ENCODE measurements at places on chromosomes 13 and 19.

- no peak for DNase-seq
Observed at GRCh38 chr19:15463861-15464371, 428 bp downstream of the RASAL3 start.

GRCh38 chr19:10332158-10332964 is 968 bp downstream of the RAVER1 start:
- DNase-seq = no peak

DNA sequence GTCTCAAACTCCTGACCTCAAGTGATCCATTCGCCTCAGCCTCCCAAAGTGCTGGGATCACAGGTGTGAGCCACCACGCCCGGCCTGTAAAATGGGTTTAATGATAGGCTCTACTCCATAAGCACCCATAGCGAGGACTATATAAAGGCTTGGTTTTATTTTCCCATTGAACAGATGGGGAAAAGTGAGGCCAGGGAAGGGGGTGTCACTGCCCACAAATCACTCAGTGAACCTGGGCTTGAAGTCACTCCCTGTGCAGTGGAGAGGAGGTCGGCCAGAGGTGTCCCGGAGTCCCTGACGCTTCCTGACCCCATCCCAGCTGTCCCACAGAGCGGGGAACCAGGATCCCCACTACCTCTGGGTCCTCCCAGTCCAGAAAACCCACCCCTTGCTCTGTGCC is 14.9 kb downstream of the TLE2 start:
- DNase-seq = no peak

DNA sequence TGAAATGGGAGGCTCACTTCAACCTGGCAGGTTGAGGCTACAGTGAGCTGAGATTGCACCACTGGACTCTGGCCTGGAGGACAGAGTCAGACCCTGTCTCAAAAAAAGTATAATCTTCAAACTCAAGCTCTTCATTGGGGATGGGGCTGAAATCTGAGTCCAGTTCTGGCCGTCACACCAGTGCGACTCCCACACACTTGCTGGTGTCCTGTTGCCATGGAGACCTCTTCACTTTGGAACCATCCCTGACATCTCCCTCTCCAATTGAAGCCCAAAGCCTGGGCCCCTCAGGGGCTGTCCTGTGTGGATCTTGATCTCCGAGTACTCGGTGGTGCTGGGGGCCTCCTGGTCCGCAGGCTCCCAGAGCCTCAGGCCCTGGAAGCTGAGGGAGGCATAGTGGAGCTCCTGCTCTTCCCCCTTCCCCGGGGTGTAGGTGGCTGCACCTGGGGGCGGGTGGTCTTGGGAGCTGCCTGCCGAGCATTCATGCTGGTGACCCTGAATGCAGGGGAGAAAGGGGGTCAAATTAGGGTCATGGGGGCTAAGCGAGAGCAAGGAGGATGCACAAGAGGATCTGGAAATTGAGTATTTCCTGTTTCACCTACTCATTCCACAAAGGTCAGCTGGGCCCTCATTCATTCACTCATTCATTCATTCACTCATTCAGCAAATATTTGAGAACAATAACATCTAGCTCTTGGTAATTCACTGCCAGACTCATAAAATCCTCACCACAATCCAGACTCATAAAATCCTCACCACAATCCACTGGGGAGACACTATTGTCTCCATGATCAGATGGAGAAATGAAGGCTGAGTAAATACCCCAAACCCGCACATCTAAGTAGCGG is 11.0 kb downstream of the SIGLEC11 start:
- no peak for DNase-seq

GRCh38 chr13:75904012-75904411 is 267.9 kb downstream of the LMO7 start:
- no peak for DNase-seq

DNA sequence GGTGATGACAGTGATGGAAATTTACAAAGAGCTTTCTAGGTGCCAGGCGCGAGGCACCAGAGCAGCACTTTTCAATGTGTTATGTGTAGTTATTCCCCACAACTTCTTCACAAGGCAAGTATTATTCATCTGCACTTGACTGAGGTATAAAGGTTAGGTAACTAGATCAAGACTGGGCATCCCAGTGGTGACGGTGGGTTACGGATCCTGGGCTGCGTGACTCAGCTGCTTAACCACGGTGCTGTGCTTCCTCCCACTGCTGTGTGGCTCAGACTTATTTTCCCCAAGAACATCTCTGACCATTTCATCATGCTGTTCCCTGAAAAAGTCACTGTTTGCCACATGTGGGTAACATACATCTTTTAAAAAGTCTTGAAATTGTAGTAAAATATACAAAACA is 19.3 kb downstream of the EDDM13 start:
- DNase-seq = no peak

- peak; percentile 97 for DNase-seq
Observed at GRCh38 chr13:46796515-46797474, at the start of gene ESD. Gene ESD, minus strand, starts transcription at chr13:46797161. Its CDS starts 5,748 bp downstream, at chr13:46791413.

DNA sequence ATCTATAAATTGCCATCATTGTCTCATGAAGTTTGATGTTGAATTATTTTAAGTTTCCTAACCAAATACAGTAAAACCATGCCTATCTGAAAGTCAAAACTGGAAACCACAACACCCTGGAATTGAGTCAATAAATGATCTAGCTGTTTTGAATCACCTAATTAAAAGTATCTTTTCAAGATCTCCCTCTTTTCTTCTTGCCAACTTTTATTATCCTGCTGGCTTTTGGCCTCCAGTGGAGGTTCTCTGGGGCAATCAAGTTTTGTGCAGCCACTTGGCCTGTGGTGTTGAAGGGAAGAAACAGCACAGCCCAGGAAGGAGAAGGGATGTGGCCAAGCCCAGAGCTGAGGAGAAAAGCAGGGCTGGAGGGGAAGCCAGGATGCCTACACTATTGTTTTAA is 255.4 kb downstream of the COG6 start:
- peak; percentile 19 for DNase-seq

- DNase-seq = no peak
Observed at GRCh38 chr19:51766461-51766860, 5.5 kb downstream of the FPR2 start.

GRCh38 chr19:13154911-13155471 is 4.8 kb downstream of the IER2 start:
- peak; percentile 89 for DNase-seq

DNA sequence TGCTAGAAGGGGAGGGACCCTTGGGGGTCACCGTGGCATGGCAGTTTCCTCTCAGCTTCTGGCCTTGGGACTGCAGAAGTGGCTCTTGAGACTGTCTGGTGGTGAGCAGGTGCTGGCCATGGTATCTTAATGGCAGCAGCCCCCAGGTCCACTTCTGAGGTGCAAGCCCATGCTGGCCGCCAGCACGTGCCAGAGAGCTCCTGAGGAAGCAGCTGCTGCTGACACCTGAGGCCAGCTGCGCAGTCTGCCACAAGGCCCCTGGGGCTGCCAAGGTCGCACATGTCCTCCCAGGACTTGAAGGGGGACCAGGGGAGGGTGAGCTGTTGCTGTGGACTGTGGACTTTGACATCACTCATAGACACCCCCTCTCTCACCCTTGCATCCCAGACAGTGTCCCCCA is 48.0 kb downstream of the NFIX start:
- DNase-seq = peak; percentile 26

GRCh38 chr13:113498905-113499304 is 8.4 kb upstream of the DCUN1D2 start:
- DNase-seq = no peak
